ENCODE measurements at places on chromosomes 3 and 15.

GRCh38 chr15:95698230-95698629, 632.3 kb upstream of the NR2F2 start:
- DNase-seq, result no peak

- DNase-seq, result peak; percentile 56
Observed at GRCh38 chr15:68700455-68701123, 120.1 kb downstream of the ANP32A start.

DNA sequence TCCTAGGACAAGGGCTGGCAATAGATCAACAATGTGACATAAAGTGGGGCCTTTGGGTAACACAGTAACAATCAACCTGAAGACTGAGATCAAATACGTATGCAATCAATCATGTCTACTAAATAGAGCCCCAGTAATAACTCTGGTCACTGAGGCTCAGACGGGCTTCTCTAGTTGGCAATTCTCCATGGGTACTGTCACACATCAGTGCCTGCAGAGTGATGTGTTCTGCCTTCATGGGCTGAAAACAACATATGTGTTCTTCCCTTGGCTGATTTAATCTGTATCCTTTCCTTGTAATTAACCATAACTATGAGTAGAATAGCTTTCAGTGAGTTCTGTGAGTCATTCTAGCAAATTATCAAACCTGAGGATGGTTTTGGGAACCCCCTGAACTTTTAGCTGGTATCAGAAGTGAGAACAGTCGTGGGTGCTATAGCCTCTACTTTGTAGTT, 113.6 kb downstream of the TMCO5A start:
- DNase-seq, result no peak

GRCh38 chr3:136351351-136351750, 101.2 kb downstream of the PCCB start:
- DNase-seq, result peak; percentile 26

GRCh38 chr3:113054552-113054951, 63.8 kb downstream of the GTPBP8 start:
- peak; percentile 74 for DNase-seq

- no peak for DNase-seq
Observed at GRCh38 chr15:94607176-94607654, 375.9 kb downstream of the MCTP2 start.

DNA sequence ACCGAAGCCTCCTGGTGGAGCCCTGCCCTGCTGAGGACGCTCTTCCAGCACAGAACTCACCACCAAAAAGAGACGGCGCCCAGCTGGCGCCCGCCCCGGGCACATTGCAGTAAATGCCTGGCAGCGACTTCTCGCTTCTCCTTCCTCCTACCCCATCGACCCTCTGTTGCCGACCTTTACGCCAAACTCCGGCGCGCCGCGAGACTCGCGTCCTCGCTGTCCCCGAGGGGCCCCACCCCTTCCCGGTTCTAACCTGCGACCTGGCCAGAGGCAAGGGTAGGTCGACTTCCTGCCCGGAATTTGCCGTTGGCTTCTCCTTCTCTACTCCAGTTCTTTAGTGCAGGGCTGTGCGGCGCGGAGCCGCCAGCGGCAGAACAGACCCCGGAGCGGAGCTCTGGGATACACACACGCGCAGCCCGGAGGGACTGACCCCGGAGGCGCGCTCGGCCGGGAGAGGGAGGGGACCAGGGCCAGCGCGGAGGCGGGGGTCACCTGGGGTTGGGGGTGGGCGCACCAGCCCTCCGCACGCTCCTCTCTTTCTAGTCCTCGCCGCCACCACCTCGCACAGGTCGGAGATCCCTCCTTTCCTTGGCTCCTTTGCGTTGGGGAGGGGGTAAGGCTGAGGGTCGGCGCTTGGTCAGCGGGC, 226.6 kb upstream of the AZI2 start:
- no peak for DNase-seq

GRCh38 chr15:64333986-64334929, 21.7 kb downstream of the CSNK1G1 start:
- no peak for DNase-seq

- peak; percentile 14 for DNase-seq
Observed at GRCh38 chr3:95277613-95278012, 1214.8 kb downstream of the NSUN3 start.

GRCh38 chr3:17044855-17045254, 160.1 kb downstream of the PLCL2 start:
- no peak for DNase-seq

GRCh38 chr3:155736381-155736780, 8.5 kb downstream of the PLCH1 start:
- no peak for DNase-seq

DNA sequence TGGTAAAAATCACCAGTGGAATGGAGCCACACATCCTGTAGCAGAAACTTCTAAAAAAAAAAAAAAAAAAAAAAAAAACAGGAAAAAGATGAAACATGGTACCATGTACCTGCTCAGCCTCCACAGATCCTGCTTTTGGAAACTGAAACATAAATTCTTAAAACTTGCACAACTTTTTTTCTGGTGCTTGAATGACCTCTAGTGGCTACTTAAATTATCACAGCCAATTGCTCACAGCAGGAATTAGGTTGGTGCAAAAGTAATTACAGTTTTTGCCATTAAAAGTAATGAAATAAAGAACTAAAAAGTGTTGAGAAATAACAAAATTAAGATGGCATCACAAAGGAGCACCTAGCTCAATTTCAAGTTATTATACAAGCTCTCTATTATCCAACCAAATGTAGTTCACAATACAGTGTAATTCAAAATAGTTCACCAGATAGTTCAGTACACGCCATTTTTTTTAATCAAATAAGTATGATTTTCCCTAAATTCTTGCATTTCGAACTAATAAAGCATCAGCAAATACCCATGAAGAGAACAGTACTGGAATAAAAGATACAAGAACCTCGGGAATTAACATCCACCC, 80.6 kb downstream of the ULK4 start:
- DNase-seq, result peak; percentile 39

DNA sequence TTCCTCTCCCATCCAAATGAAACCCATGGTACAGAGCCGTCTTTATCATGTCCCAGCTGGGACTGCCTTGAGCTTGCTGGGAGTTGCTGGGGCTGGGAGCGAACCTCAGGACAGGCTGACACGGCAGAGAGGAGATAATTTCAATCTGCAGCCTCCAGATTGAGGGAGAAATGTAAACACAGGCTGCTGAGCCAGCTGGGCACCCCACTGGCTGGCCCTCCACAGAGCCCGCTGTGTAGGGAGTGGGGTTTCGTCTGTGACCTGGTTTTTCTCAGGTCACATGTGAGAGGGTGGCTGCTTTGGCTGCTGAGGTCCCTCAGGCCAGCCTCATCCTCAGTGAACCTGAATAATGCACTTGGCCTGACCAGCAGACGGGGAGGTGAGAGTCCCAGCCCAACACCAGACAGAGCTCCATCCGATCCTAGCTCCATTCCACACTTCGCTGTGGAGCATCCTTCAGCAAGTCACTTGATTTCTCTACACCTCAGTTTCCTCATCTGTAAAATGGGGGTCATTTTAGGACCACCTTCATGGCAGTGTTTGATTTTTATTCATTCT, 121.6 kb upstream of the MRPS22 start:
- DNase-seq, result no peak

- no peak for DNase-seq
Observed at GRCh38 chr15:76773234-76773633, 131.9 kb downstream of the SCAPER start.

DNA sequence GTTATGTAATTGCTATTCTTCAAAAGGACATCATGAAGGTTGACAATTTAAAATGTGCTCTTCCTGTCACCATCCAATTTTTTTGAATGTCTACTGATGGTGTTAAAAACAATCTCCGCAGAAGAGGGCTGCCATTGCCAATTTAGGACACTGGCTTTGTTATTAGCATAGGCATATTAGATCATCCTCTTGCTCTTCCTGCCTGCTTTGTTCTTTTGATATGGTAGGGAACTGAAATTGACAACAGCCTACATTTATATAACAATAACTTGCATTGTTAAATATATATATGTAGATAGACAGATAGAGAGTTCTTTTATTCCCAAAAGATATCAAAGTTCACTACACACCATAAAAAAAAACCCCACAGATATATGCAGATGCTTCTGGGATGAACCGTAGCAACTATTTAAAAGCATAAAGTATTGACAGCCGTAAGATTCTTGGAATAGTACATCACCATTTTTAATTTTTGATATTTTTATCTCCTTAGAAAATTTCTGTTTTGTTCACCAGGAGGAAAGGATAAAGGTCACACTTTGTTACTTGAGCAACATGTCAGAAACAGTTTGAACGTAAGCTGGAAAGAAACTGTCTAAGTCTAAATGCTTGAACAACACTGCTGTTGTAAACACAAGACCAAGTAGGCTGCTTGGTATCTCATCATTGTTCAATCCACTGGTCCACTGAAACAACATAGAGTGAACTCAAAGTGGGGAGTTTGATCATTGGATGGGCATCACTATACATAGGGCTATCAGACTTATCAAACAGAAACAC, 66.5 kb downstream of the MDFIC2 start:
- DNase-seq, result no peak

- DNase-seq, result no peak
Observed at GRCh38 chr15:27089233-27089586, 118.2 kb downstream of the GABRG3 start.

- DNase-seq, result no peak
Observed at GRCh38 chr3:7934362-7934761, 567.3 kb upstream of the LMCD1 start.

DNA sequence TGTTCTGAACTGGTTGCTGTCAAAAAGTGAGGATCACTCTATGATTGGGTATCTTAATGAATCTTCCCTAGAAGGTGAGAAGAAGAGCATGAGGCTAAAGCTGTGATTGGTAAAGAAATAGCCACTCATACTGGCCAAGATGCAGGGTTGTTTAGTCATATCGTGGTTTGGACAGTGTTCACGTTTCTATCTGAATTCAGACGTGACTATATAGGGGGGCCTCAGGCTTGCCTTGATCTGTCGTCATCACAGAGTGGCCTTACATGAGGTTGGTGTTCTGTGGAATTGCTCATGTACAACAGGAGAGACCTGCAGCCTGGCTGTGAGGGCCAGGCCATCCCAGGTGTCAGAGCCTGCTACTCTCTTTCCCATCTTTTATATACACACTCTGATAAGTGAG, 12.4 kb downstream of the RTP2 start:
- peak; percentile 79 for DNase-seq

DNA sequence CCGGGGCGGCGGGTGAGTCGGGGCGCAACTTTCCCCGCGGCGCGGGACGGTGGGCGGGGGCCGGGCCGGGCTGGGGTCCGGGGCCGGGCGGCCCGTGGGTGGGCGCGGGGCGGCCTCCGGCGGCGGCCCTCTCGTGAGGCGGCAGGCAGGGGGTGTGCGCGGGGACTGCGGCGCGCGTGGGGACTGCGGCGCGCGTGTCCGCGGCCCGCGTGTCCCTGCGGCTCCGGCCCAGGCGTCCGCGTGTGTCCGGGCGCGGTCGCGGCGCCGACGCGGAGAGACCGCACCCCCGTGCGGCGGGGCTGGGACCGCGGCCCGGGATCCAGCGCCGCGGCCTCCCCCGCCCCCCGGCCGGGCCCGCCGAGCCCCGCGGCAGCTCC, 349 bp downstream of the PLXNA1 start:
- DNase-seq, result no peak

DNA sequence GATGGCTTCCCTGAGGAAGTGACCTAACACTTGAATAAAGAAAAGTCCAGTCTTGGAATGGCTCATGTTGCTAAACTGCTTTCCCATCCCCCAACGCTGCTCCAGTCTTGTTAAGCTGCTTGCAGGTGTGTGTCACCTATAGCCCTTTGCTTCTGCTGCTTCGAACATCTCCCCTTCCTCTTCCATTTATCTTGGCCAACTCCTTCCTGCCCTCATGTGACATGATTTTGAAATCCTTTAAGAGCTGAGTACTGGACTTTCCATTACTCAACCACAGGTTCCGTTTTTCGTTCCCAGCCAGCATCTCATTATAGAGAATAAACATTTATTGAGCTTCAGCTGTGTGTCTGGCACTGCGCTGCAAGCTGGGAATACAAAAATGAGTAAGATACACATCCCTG, 1.7 kb downstream of the ATG7 start:
- DNase-seq, result no peak

- no peak for DNase-seq
Observed at GRCh38 chr15:57255751-57256341, 120.5 kb upstream of the CGNL1 start.

DNA sequence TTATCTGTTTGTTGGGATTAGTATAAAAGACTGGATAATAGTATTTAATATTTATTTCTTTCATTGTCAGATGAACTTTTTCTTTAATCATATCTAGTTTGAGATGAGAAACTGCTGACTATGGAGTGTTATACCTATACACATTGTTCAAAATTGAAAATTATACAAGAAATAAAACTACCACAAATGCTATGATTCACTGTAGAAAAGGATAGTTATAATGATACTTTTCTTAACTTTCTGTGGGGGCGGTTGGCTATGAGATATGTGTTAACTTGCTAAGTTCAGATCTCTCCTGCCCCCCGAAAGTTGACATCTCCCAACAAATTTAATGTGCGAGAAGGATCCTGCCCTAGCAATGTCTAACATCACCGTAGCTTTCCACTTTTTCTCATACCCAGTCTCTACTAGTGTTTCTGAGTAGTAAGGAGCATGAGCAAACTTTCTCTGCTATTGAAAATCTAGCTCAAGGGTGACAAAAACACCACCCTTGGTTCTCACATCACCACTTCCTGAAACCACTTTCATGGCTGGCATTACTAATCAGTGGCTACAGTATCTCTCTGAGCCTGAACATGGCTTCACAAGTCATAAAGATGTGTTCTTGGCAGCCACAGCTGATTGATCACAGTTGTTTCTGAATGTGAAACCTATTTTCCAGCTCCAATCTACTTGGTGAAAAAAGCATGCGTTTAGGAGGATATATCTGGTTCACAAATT, 15.8 kb upstream of the SAMMSON start:
- no peak for DNase-seq

- DNase-seq, result no peak
Observed at GRCh38 chr3:58074997-58075396, 66.8 kb downstream of the FLNB start.

DNA sequence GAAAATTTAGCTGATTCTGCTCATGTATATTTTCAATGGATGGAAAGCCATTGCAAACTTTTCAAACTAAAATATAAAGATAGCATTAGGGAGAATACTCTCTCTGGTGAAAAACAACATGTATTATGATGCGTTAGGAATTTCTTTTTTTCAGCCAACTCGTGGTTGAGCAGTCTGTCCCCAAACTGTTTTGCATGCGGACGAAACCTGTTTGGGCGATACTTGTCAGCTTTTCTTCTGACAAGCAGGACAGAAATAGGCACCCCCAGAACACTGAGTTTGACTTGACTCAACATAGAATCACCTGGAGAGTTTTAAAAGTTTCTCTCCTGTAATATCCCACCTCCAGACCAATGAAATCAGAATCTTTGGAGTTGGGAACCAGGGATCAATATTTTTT, 417.5 kb upstream of the TPRG1 start:
- no peak for DNase-seq

DNA sequence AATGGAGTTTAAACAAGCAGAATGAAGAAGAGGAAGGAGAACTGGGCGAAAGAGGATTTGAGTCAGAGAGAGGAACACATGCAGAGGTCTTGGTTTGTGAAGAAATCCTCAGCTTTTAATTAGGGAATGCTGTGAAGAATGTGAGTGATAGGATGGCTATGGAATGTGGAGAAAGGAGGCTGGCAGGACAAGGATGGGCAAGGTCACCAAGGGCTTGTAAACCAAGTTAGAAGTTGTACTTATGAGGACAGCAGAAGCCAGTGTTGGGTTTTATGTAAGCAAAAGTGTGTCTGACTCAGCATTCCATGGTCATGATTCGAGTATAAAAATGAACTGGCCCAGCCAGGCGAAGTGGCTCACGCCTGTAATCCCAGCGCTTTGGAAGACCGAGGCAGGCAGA, 60.0 kb upstream of the IL12A start:
- peak; percentile 97 for DNase-seq

GRCh38 chr3:25294169-25294805, 133.8 kb upstream of the RARB start:
- DNase-seq, result no peak
